ENCODE measurements at places on chromosomes 5 and 9.

- no peak for DNase-seq
These were observed 1.1 kb downstream of the ELOVL7 start for GRCh38 chr5:60842871-60843385.

DNA sequence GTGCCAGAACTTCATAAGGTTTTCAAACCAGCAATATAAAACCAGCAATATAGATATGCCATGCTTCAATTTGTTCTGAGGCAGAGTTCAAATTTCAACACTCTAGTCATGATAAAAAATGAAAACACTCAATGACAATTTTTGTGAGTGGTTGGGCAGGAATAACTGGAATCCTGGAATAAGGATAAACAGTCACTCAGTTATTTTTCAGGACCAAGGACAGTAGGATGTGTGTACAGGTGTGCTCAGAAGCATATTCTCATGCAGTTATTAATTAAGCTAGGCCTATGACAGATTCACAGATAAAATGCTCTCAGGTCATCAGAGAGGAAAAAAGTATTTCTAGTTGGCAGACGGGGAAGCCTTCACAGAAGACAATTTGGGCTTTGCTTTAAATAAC is 117.3 kb upstream of the PPP2R2B start:
- DNase-seq = no peak

DNA sequence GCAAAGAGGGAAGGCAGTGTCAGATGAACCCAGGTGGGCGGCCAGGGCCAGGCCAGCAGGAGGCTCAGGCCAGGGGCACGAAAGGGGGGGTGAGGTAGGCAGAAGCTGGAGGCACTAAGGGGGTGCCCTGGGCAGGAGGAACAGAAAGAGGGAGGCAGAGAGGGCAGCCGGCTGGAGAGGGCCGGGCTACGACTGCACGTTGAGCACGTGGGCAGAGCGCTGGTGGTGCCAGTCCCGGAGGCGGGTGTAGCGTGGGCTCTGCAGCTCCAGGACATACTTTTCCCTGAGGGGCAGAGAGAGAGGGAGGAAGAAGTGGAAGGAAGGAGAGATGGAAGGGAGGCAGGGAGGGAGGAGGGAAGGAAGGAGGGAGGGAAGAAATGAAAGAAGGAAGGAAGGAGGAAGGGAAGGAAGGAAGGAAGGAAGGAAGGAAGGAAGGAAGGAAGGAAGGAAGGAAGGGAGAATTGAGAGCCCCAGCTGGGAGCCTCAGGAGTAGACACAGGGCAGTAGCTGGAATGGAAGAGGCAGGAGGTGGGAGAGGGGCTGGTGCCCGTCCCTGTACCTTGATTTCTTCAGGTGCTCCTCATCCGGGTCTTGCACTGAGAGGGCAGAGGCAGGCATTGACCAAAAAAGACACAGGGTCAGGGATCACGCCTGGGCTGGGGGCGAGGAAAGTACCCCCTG is 7.0 kb downstream of the PDLIM7 start:
- no peak for DNase-seq

DNA sequence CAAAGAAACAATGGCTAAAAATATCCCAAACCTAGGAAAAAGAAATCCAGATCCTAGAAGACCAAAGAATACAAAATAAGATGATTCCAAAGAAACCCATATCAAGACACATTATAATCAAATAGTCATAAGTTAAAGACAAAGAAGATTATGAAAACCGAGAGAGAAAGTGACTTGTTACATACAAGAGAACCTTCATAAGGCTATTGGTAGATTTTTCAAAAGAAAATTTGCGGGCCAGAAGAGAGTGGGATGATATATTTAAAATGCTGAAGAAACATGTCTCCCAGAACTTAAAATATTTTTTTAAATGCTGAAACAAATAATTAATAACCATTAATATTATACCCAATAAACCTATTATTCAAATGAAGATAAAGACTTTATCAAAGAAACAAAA is 687.3 kb downstream of the TLE4 start:
- no peak for DNase-seq

DNA sequence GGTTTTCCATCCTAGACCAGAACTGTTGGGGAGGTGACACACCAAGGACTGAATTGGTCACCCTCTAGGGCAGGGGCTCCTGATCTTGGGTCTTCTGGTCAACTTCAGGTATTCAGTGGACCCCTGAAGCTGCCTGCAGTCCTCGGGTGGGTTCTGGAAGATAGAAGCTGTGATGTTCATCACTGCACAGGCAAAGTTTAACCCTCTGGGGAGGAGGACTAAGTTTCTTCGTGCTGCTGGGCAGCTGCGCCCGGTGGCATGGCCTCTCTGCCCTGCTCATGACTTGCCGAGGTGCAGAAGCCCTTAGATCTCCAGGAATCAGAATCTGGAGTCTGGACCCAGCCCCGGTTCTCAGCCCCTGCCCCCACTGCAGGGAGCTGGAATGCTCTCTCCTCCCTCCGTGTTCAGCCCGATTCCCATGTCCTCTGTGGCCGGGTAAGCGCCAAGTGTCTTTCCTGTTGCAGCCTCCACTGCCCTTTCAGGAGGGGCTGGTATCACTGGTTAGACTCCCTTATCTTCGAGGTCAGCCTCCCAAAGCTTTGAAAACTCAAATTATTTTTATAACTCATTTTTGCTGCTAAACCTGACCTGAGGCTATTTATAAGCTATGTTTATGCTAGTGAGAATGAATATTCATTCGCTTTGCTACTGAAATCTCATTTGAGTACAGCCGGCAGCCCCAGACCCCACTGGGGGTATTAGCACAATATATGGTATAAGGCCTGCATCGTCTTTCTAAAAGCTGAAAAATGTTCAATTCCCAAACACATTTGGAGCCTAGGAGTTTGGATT is 1.7 kb downstream of the LAMC3 start:
- no peak for DNase-seq

- DNase-seq = no peak
These were observed 219.4 kb upstream of the TLE4 start for GRCh38 chr9:79352322-79352721.
